T-cell (primary cell): ENCODE measurements at places on chromosomes 1 and 21. TPM values are rescaled to one million over a fixed set of nuclear protein-coding genes. Genes with fewer than 3 reads are reported as not detected.

Gene NEK2
- 0.63 TPM for total RNA-seq

Gene DCST1
- total RNA-seq: not detected

Gene C1QB
- total RNA-seq: not detected

- no peak for DNase-seq
Observed at GRCh38 chr1:25644962-25645361, 28.4 kb downstream of the MAN1C1 start.

- no peak for DNase-seq
Observed at GRCh38 chr1:159953536-159954515, at the start of gene SLAMF9. SLAMF9 (minus strand) TSS chr1:159954237; CDS start chr1:159954137, 100 bp downstream.

DNA sequence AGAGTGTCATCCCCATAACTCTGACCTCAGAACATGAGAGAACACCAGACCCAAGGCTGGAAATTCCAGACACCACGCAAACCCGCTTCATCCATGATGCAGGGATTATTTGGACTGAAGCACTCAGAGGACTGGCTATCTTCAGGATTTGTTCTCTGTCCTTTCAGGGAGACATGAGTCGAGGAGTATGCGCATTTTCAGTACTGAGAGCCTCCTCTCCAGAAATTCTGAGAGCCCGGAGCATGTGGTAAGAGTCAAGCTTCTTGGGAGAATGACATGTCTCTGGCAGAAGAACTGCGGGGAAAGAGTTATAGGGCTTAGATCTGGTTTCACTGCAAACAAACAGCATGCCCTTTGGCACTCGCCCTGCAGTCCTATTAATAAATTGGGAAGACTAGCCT, 6.9 kb downstream of the LAX1 start:
- no peak for DNase-seq

DNA sequence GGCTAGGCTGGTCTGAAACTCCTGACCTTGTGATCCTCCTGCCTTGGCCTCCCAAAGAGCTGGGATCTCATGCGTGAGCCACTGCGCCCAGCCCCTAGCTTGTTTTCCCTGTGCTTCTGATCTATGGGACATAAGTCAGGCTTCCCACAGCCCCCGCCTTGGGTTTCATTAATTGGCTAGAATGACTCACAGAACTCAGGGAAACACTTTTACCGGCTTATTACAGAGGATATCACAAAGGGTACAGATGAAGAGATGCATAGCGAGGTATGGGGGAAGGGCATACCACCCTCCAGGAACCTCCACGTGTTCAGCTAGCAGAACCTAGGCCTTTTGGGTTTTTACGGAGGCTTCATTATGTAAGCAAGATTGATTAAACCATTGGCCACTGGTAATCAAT, 1.5 kb upstream of the MAP1LC3C start:
- no peak for DNase-seq
